ENCODE measurements at places on chromosomes 4 and X.

- no peak for DNase-seq
Measured at GRCh38 chr4:143186649-143187048, 1.9 kb downstream of the USP38 start.

DNA sequence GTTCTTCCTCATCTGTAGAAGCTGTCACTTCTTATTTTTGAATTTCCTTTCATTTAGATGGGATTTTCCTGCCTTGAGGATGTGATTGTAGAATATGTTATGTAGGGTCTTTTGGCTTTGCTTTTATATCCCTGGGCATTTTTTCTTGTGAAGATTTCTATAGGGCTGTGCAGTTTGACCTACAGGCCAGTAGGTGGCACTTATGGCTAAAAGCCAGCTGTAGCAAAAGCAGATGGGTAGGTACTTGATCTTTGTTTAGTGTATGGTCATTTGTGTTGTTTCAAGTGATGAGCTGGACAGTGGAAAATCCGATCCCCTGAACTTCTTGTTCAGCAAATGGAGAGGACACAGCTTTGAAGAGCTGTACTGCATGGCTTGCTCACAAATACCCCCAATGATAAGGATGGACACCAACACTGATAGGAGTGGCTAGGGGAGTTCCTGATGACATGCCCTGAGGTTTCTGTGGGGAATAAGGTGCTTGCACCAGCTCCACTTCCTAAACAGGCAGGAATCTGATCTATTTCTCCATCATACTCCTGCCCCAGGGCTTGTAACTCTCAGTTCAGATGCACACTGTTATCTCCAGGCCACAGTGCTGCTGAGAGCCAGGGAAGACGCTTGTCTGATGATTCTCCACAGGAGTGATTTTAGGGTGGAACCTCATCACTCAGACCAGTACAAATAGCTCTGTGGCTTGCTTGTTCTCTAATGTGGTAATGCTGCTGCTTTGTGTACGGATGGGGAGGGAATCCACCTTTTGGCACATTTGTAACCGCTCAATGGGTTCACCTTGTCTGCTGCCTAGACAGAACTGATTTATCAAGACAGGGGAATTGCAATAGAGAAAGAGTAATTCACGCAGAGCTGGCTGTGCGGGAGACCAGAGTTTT, 417.1 kb upstream of the MAGEB16 start:
- no peak for DNase-seq

- no peak for DNase-seq
Measured at GRCh38 chrX:40784516-40785151, 49.3 kb upstream of the MED14 start.

- DNase-seq: no peak
Measured at GRCh38 chr4:148081267-148081666, 349.4 kb downstream of the ARHGAP10 start.

GRCh38 chr4:1556541-1557220, 127.4 kb downstream of the FAM53A start:
- DNase-seq: no peak

GRCh38 chrX:30957753-30958152, 68.7 kb upstream of the TAB3 start:
- DNase-seq: no peak

- DNase-seq: no peak
Measured at GRCh38 chr4:163165217-163166017, 1.3 kb downstream of the NAF1 start.

GRCh38 chr4:81607950-81608349, 136.2 kb upstream of the RASGEF1B start:
- no peak for DNase-seq

GRCh38 chrX:17414839-17415238, 39.8 kb downstream of the NHS start:
- DNase-seq: no peak

GRCh38 chr4:137393044-137393443, 139.2 kb downstream of the PCDH18 start:
- no peak for DNase-seq

DNA sequence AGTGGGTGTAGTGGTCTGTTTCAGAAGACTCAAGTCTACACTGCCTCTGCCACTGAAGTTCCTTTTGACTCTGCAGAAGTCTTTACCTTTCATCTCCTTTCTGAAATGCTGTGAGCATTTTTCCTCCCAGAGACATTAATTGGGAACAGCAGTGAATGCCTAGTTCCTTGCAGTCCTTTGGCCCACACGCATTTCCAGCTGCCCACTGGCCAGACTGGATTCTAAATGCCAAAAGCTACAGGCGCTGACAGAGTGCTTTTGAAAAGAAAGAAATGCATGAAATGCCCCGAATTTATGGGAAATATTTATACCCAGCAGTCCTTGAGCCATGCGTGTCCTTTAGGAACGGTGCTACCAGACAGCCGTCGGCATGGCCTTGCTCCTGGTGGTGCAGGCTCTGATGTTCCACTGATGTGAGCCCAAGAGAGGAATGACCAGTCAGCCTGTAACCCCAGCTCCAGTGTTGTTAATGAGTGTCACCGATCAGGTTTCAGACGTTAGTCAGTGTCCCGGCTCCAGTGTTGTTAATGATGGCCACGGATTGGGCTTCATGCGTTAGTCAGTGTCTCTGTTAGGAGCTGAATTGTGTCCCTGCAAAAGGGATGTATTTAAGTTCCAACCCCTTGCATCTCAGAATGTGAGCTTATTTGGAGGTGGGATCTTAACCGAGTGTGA, 132.6 kb downstream of the TBL1X start:
- DNase-seq: no peak

- no peak for DNase-seq
Measured at GRCh38 chr4:110610940-110611831, 11.7 kb downstream of the PITX2 start.

All from pulmonary artery endothelial cell (primary cell).